Progenitor cell of endocrine pancreas (in vitro differentiated cells): ENCODE measurements at places on chromosomes 2 and 18. TPM values are rescaled to one million over a fixed set of nuclear protein-coding genes. Genes with fewer than 3 reads are reported as not detected.

KLHL30 gene
- 0.07 and 0.13 TPM in 2 replicates for total RNA-seq

DNA sequence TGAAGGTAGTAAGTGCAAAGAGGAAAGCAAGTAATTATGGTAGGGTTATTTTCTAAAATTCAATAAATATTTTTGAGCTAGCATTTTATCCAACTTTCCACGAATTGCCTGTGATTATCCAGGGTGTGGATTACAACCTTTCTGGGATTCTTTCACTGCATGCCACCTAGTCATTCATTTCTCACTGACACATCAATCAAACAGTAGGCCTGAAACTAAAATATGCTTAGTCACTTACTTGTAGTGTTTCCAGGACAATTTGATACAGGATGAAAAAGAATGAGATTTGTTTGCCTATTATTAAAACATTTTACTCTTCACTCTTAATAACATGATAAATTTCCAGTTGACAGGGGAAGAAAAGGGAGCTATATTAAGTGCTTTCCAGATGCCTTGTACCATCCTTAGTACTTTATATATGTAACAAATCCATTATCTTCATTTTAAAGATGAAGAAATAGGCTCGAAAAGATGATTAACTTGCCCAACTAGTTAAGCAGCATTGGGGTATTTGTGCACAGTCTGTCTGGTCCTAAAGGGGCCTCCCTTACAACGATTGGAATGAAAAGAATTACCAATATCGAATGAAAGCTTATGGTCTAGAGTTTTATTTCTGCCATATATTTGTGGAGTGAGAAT, 70.4 kb downstream of the KCTD1 start:
- no peak for DNase-seq

GRCh38 chr2:20617081-20617575, 33.8 kb downstream of the HS1BP3 start:
- no peak for DNase-seq

DNA sequence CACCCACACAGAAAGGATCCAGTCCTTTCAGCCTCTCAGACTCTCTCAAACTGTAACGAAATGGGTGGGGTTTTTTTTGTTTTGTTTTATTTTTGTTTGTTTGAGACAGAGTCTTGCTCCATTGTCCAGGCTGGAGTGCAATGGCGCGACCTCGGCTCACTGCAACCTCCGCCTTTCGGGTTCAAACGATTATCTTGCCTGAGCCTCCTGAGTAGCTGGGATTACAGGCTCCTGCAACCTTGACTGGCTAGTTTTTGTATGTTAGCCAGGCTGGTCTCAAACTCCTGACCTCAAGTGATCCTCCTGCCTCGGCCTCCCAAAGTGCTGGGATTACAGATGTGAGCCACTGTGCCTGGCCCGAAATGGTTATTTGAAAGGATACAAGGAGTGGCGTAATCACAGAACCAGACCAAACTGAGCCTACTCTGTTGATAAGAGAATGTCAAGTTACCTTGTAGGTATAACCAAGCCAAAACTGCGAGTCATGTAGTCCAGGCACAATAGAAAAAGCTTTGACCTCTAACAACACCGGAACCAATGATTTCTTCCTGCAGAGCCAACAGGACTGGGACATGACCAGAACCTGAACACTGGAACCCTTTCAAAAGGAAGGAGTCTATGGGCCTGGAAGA, 72.5 kb downstream of the NCAPH start:
- no peak for DNase-seq

DNA sequence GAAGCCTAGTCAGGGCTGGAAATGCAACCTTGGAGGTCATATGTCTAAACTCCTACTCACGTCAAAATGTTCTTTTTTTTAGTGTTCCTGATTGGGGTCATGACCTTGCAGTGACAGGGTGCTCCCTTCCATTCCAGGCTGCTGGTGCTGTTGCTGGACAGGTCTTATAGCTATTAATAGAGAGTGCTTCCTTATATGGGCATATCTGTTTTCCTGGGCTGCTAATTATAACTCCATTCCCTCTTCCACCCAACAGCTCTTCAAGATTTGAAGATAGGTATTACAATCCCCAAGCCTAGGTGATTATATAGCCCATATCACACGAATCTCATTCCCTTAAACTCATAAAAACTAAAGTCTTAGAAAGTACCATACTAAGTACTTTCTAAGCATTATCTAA, 12.6 kb downstream of the HOXD3 start:
- DNase-seq, result no peak

DNA sequence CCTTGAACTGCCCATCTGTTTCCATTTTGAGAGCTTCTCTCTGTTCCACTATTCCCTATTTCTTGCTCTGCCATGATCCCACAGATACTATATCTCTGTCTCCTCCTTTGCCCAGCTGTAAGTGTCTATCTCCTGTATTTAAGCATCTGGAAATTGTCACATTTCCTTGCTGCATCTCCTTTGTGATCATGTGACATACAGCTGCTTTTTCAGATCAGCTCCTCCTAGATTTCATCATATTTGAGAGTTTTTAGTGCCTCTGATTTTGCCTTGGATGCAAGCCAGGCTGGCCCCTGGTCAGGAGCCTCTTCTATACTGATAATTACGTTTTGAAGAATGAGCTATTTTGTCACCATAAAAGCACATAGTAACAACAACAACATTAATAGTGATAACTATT, 131.7 kb upstream of the TNP1 start:
- DNase-seq, result no peak

DNA sequence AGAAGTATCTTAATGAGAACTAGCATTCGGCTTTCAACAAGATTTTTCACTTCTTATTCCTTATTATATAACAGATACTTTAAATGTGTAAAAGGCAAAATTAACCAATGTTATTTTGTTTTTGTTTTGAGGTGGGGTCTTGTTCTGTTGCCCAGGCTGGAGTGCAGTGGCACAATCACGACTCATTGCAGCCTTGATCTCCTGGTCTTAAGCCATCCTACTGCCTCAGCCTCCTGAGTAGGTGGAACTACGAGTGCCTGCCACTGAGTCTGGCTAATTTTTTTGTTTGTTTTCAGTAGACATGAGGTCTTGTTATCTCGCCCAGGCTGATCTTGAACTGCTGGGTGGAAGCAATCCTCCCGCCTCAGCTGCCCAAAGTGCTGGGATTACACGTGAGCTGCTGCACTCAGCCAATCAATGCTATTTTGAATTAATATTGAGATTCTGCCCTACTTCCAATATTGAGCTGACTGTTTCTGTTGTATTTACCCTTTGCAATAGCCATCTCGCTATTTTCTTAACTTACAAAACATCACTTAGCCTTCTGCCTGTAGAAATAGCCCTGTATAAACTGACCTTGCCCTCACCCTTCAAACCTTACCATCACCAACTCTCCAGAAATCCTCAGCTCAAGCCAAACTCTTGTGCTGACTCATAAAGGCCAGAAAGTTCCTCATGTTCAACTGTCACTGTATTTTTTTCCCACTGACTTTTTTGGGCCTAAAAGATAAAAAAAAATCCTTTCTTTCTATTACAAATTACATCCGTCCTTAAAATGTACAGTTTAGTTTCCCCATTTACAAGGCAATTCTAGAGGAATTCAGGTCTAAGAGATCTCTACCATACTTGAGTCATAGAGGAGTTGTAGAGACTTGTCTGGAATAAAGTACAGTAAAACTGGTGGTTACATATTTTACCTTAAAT, 94.3 kb downstream of the OLA1 start:
- DNase-seq, result no peak

DNA sequence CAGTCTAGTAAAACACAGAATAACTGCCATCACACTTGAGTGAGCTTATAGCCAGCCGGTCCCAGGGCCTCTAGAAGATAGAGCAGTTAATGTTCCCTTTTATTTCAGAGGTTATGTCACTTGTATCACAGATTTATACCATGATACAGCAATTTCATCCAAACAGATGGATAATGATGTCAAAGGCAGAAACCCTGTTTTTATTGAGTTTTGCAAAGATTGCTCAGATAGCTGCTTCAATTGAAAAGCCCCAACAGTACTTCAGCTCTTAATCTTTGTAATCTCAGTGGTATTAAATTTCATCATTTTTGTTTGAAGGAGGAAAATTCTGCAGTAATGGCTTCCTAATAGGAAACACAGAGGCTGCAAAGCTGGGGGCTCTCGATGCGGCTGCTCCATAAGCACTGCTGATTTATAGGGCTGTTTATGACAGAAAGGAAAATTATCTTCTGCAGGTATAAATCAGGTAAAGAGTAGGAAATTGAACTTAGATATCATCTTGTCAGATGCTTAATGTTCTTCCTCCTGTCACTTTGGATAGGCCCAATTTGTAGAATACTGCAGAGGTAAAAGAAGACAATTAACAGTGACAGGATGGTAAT, 112.3 kb downstream of the LNPK start:
- no peak for DNase-seq

DCC gene
- total RNA-seq, result 8.4 and 10.1 TPM in 2 replicates

GRCh38 chr2:126839796-126840195, 58.9 kb upstream of the TEX51 start:
- no peak for DNase-seq

ATG16L1 gene
- 27.9 and 29.7 TPM in 2 replicates for total RNA-seq

- no peak for DNase-seq
Measured at GRCh38 chr2:224433442-224433841, 31.5 kb upstream of the FAM124B start.

- DNase-seq, result no peak
Measured at GRCh38 chr2:164954186-164954585, 1.1 kb downstream of the SLC38A11 start.

DNA sequence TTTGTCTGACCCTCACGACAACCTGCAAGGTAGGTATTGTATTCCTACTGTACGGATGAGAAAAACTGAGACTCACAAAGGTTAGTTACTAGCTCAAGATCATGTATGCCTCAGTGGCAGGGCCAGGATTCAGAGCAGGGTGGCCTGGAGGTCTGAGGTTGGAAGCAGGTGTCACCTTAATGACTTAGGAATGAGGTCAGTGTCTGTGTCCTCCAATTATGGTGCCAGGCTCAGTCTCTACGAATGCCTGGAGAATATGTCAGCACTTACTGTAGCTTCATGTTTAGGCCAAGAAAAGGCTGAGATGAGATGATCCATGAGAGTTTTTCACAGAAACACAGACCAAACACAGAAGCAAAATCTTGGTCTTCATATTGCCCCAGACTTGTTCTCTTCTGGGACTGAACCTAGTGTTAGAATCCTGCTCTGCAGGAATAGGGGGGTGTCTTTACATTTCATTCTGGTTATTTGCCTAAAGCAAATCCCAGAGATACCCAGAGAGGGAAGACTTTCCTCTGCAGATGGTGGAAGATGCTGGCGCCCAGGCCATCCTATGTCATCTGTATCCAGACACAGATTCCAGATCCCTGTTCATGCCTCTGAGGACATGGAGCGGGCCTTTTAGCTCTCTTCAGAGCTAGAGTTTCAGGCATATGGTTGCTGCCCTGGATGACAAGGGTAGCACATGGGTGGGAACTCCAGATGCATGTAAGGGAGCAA, 16.3 kb upstream of the RAB10 start:
- DNase-seq, result no peak

GRCh38 chr18:55544014-55544413, 44.0 kb downstream of the TCF4 start:
- DNase-seq, result no peak

- no peak for DNase-seq
Measured at GRCh38 chr2:30149976-30150375, 3.2 kb downstream of the YPEL5 start.

BOK gene
- 8.0 and 10.2 TPM in 2 replicates for total RNA-seq

SLC14A1 gene
- 0.31 and 0.50 TPM in 2 replicates for total RNA-seq
